ENCODE measurements at places on chromosomes 16 and 17.
A peak's percentile ranks its signal among the peaks of the same experiment; 100 is the strongest.

DNA sequence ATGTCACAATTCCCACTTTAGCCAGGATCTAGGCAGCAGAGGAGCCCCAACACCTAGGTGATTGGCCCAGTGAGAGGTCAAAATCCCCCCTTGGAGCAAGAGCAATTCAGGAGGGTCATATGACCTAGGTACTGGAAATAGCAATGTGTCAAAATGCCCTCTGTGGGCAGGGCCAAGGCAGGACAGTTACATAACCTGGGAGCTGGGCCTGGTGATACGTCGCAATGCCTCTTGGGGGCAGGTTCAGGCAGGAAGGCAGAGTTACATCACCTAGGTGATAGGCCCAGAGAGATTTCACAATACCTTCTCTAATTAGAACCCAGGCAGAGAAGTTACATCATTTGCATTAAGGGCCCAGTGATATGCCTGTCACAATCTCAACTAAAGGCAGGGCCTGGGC lies 1906.3 kb downstream of the TP53TG3F start:
- no peak for DNase-seq

DNA sequence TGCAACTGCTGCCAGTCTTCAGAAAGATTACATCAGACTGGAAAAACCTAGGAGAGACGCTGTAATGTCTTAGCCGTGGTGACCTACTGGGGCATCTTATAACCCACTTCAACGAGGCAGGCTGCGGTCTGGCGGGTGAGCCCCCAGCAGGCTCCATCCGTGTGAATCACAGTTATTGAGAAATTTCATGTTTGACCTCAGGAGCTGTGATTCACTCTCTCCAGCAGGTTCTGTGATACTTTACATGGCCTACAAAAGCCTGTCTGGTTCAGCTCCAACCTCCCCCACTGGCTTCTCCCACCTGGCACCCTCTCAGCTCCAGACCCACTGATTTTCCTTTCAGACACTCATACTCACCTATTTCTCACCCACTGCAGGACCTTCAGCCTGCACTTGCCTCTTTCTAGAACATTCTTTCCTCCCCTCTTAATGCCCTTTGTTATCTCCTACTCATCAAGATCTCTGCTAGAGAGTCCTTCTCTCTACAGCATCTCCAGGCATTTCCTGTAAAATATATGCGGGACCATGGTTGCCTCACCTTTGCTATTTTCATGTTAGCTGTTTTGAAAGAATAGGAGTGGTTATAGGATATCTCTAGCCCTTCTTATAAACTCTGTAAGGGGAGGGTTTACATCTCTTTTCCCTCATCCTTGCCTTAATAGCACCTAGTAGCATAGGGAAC lies 227.9 kb downstream of the MAF start:
- DNase-seq, result no peak

GRCh38 chr16:79444572-79444971 lies 156.0 kb downstream of the MAF start:
- DNase-seq, result no peak

GRCh38 chr17:565521-565920 lies 149.1 kb downstream of the VPS53 start:
- no peak for DNase-seq

DNA sequence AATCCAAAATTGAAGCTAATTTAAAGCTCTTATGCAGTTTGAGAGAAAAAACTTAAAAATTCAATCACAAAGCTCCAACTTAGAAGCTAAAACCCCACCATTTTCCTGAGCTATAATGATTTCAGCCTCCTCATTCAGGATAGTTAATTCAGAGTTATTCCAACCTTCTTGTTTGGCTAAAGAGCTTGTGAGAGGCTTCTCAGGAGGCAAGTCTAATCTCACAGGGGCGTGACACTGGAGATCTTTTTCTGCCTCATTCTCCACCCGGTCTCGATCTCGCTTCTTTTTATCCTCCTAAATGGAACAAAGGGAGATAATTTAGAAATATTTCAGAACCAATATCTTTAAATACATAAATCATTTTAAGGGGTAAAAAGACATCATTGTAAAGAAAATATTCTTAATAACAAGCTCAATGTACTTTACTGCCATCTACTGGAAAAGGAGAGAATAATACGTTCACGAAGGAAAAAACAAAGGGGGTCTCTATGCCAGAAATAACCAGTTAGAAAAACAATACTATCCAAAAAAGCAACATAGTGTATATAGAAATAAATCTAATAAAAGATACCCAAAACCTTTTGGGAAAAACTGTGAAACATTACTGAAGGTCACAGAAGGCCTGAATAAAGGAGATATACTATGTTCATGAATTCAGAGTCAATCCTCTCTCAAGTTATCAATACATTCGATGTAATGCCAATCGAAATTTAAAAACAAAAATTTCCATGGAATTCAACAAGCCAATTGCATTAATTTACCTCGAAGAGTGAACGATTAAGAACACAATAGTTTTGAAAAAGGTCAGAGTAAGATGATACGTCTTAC lies 13.9 kb downstream of the BRD7 start:
- no peak for DNase-seq

DNA sequence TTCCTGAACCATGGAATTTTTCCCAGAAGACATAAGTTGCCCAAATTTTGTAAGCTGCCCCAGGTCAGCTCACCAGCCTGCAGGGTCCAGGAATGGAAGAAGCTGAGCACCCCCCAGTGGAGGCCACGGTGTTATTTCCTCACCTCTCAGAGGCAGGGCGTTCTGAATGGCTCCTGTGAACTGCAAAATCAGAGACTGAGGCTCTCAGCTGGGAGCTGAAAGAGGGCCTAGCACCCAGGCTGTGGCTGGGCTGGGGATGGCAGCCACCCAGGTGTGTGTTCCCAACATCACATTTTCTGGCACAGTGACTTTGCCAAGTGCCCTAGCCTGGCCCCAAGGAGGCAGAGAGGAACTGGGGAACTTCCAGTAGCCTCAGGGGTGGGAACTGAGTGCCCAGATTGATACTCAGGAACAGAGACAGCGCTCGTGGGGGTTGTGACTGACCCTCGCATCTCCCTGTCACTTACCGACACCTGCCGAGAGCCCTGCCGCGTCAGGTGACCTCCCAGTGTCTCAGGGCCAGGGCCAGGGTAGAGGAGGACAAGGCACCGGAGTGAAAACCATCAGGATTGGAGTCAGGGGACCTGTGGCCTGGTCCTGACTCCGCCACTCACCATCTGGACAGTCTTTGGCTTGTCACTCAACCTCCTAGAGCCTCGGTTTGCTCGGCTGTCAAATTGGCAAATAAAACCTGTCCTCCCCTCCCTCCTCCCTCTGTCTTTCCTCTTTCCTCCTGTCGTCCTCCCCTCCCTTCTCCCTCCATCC lies 11.3 kb downstream of the CACNG4 start:
- DNase-seq, result no peak

GRCh38 chr17:55727920-55728319 lies 5.3 kb upstream of the TMEM100 start:
- DNase-seq, result no peak

GRCh38 chr16:57648581-57649442 lies 19.3 kb upstream of the ADGRG3 start:
- DNase-seq, result peak; percentile 73

DNA sequence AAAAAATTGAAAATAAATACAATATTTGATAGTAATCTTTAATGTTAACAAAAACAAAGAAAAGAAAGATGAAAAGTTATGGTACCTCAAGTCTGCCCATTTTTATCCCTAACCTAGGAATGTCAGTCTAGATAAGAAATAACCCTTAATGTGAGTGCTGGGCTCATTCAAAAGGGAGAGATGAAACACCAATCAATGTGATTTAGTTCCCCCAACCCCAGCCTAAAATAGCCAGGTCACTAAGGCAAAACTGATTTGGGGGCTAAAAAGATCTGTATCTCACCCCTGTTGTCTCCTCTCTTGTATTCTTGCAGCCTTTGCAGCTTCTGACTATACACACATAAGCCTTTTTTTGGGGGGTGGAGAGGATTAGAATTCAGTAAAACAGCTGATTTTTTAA lies 3.2 kb upstream of the IGF2BP1 start:
- DNase-seq, result no peak

- no peak for DNase-seq
Measured at GRCh38 chr17:75335315-75335714, 46.1 kb upstream of the SLC25A19 start.

GRCh38 chr17:410543-411401 lies 58.2 kb upstream of the RPH3AL start:
- no peak for DNase-seq

GRCh38 chr16:79897453-79898146 lies 297.1 kb upstream of the MAF start:
- DNase-seq, result no peak

DNA sequence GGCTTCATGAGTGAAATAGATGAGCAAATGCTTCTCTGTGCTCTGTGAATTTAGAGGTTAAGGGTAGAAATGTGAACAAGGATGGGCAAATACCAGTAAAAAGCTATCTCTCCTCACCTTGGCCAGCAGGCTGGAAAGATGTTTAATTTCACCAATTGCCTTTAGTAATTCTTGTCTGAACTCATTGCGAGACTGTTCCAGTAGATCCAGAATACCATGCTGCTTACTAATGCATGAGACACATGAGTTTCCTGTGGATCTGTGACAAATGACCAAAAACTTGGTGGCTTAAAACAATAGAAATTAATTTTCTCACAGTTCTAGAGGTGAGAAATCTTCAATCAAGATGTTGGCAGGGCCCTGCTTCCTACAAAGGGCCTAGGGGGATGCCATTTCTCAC lies 9.3 kb upstream of the ZNF624 start:
- DNase-seq, result no peak

- no peak for DNase-seq
Measured at GRCh38 chr17:67605256-67605912, 112.4 kb upstream of the NOL11 start.

DNA sequence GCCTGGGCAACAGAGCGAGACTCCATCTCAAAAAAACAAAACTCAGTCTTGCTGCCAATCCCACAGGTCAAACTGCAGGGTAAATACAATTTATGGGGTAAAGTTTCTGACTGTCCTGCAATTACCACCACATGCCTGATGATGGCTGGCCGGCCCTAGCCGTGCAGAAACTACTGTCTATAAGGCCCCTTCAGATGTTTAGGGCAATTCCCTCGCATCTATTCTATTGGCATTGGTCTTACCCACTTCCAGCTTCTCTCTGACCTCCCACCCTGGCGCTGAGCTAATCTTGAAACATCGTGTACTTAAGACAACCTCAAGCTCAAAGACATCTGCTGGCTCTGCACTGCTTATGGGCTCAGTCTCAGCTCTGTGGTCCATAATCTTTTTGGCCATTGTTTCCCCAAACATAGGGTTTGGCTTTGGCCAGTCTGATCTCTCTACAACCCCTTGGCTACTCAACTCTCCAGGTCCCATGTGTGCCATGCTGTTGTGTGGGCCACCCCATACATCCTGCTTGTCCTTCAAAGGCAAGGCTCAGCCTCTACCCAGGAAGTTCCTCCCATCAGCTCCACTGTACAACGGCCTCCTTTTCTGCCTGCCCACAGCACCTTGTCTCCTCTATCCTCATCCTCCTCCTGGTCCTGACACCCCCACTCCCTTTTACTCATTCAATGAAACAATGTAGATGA lies 16.6 kb downstream of the MAP3K14 start:
- no peak for DNase-seq

- DNase-seq, result no peak
Measured at GRCh38 chr17:76272541-76273444, 7.6 kb downstream of the UBALD2 start.

DNA sequence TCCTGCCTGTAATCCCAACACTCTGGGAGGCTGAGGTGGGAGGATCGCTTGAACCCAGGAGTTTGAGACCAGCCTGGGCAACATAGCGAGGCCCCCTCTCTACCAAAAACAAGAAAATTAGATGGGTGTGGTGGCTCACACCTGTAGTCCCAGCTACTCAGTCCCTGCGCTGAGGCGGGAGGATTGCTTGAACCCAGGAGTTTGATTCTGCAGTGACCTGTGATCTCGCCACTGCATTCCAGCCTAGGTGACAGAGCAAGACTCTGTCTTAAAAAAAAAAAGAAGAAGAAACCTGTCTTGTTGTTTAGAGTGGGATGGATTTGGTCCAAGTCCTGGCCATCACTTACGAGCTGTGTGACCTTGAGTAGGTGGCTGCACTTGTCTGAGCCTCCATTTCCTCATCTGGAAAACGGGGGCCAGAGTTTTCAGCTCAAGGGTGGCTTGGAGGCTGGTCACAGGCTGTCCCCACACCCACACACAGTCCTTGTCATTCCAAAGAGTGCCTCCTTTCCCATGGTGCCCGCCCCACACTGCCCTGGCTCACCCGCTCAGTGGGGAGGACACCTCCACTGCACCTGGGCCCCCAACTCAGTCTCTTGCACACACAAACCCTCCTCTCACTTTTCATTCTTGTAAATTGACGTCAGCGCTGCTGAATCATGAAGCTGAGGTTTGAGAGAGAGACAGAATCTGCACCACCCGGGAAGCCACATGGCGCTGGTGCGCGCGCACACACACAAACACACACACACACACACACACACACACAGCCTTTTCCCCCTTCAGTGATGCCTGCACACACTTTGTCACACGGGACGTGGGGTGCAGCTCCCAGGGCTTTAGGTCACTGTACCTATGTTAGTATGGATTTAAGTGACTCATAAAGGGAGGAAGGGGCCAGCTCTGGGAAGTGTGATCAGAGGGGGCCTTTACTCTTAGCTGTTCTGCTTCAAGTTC lies 4.2 kb downstream of the SOCS1 start:
- peak; percentile 49 for DNase-seq

- no peak for DNase-seq
Measured at GRCh38 chr16:68596266-68596665, 48.8 kb upstream of the CDH3 start.

- no peak for DNase-seq
Measured at GRCh38 chr16:85437166-85438052, 175.7 kb upstream of the GSE1 start.

DNA sequence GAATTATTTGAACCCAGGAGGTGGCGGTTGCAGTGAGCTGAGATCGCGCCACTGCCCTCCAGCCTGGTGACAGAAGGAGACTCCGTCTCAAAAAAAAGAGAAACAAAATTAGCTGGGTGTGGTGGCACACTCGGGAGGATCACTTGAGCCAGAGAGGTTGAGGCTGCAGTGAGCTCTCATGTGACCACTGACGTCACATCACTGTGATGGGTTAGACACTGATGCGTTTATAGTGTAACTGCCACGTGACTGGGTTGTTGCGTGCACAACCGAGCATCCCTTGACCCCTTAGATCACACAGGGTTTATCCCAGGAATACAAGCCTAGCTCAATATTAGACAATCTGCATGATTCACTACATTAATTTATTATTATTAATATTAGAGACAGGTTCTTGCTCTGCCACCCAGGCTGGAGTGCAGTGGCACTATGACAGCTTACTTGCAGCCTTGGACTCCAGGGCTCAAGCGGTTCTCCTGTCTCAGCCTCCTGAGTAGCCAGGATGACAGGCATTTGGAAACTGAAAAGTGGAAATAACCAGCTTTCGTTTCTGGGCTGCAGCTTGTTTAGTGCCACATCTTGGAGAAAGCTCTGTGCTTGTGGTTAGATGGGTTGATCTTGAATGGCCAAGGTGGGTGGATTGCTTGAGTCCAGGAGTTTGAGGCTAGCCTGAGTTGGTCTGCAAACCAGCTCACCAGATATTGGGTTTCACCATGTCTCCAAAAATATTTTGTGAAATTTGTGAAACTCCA lies 26.4 kb upstream of the ABR start:
- DNase-seq, result no peak

- no peak for DNase-seq
Measured at GRCh38 chr16:18783430-18784341, 6.4 kb downstream of the RPS15A start.

Data from stimulated activated CD8-positive, alpha-beta memory T cell treated with anti-CD3 and anti-CD28 coated beads, Interleukin-7, amount 100 ng/mL, for 1 hour (primary cell).